CD4-positive, alpha-beta T cell treated with Interleukin-6 at 100 ng/mL for 8 hours (primary cell): ENCODE measurements at places on chromosomes 3 and 15.

GRCh38 chr15:98920091-98920880 is 87.3 kb downstream of the PGPEP1L start:
- no peak for DNase-seq

DNA sequence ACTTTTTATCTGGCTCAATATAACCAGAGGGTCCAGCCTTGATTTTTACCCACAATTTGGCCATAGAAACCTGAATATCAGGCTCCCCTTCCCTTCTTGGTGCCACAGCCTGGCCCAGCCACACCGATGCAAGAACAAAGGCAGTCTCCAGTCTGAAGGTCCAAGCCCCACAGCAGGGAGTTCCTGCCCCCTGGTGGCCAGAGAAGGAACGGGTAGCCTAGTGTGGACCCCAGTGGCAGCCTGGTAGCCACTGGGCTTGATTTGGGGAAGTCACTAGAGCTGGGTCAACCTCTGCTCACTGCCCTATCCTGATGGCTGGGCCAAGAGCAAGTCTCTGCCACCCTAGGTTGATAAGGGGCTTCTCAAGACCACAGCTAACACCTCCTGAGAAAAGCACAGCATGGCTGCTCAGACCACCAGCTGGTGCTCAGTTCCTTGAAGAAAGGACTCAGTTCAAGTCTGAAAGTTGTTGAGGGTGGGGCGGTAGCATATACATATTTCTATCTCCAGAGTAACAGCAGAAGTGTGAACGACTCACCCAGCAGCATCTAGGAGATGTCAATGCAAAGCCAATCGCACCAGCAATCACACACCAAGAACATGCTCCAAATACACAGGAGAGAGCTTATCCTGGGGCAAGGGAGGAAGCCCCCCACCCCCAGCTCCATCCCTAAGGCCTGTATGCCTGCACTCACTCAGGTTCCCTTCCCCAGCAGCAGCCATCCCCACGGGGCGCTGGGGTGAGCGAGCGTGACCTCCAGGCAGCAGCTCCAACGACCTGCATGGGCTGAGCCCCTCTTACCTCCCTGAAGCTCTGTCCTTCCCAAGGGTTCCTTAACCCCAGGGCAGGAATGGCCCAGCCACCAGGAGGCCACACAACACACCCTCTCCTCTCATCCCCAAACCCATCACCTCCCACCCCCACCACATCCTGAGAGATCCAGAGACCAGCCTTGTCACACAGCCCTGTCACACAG is 7.6 kb downstream of the PFKFB4 start:
- DNase-seq = peak; percentile 84

DNA sequence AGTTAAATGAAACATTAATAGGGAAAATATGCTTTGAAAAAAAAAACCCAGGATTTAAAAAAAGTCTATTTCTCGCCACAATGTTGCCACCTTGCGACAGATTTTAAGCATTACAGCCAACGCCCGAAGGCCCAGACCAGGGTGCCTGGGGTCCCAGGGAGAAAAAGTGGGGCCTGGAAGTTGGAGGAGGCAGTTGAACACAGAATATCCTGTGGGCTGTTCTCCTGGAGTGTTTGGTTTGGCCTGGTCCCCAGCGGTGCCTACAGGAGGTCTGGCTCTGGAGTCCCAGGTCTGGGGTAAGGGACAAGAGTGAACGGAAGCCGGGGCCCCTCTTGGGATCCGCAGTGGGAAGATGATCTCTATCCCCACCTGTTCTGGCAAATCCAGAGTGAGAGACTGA is 3.4 kb downstream of the RNU6-1 start:
- peak; percentile 42 for DNase-seq

- DNase-seq = no peak
Observed at GRCh38 chr3:101216710-101217465, 103.5 kb downstream of the IMPG2 start.

DNA sequence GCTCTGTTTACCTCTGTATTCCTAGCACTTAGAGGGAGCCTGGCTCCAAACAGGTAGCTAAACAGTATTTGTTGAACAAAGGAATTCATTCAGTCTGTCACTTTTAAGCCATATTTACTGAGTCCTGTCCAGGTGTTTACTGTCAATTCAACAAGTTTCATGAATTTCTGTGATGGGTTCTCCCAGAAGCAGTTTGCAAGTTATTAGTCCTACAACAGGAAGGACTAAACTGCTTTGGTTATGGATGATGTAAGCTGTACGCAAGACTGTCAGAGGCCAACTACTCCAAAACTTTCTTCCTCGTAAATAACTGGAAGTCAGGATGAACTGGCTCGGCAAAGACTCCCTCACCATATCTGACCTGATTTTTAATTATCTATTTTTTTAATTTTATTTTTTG is 25.1 kb downstream of the STIMATE start:
- no peak for DNase-seq

DNA sequence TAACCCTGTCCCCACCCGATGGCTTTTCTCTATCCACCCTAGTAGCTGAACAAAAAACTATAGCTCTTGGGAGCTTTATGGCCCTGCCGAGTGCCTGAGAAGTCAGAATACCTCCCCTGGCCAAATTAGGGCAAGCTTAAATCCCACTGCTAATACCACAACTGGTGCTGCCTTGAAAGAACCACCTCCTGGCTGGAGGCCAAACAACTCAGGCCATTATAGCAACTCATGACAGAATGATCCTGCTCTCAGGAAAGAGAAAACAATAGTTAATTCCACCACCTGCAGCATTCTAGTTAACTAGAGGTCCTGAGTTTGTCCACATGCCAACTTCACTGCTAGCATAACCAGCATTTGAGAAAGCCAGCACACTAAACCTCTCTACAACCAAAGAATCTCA is 123.2 kb downstream of the RTP4 start:
- no peak for DNase-seq

GRCh38 chr3:20186600-20187004 is 596 bp upstream of the SGO1 start:
- no peak for DNase-seq

GRCh38 chr3:197430934-197431333 is 124.8 kb downstream of the BDH1 start:
- DNase-seq = no peak

DNA sequence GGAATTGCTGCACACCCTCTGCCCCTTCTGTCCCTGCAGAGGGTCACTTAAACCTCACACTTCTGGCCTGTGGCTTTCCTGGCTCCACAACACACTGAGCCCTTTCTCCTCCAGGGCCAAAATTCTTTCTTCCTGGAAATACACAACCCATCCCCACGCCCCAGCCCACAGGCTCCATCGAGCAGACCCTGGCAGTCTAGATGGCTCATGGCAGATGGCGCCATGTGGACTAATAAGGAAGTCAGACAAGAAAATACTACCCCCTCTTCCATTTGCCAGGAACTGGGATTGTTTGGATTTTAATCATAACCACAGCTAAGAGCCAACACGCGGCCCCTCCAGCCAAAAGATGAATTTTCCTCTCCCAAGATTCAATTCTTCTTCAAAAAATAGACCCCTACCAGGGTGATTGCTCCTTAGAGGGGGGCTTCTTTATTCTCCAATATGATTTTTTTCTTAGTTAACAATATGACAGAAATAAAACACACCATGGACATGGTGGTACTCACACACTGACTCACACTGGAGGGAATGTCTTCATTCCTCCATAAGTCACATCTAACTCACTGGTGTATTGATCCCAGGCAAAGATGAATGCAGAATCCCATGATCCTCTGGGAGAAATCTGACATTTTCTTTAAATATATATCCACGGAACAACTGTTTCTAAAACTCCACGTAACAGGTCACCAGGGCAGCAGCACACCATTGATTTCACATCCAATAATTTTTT is 111.5 kb downstream of the NTRK3 start:
- DNase-seq = no peak

DNA sequence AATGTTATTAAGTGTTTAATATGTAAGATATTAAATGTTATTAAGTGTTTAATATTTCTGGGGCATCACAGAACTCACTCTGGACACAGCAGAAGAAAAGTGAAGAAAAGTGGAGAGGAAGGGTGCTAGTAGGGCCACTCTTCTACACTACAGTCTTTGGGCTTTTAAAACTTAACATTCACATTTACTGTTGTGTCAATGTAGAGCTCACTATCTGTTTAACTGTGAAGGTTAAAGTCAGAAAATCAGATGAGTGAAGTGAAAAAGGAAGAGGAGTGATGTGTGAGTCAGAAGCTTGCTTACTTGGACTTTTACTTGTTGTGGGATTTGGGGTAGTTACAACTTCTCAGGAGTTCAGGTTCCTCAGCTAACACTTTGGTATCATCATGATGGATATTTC is 145.3 kb upstream of the DNAJC19 start:
- DNase-seq = no peak

DNA sequence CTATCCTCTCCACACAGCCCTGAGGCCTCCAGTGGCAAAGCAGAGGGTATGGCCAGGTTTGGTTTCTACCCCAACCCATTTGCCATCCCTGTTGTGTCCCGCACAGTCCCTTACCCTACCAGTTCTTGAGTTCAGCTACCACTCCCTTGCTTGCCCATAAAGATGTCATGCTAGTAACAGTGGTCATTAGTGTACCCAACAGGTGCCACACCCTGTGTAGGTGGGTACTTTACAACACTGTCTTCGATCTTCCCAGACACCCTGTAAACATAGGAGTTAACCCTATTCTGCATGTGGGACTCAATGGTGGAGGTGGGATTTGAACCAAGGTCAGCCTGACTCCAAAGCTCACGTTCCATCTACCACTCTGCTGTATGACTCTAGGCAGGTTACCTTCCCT is 23.2 kb downstream of the LINGO1 start:
- DNase-seq = no peak

DNA sequence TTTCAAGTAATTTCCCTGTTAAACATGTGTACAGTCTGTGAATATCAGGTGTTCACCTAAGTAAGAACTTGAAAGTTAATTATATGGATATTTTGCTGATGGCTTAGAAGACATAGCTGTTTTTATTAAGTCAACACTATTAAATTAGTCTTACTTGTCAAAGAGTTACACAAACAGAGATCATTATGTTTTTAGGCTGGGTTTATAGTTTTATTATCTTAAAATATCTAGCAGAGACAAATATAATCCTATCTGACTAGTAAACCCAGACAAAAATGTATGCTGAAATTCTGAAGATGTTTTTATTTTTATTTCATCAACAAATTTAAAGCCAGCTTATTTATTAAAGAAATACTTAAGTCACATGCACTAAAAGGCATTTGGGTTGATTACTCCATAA is 51.2 kb upstream of the CCK start:
- no peak for DNase-seq

- DNase-seq = no peak
Observed at GRCh38 chr3:175200391-175201095, 341.4 kb downstream of the NAALADL2 start.

- no peak for DNase-seq
Observed at GRCh38 chr15:87631775-87632174, 624.8 kb downstream of the NTRK3 start.

DNA sequence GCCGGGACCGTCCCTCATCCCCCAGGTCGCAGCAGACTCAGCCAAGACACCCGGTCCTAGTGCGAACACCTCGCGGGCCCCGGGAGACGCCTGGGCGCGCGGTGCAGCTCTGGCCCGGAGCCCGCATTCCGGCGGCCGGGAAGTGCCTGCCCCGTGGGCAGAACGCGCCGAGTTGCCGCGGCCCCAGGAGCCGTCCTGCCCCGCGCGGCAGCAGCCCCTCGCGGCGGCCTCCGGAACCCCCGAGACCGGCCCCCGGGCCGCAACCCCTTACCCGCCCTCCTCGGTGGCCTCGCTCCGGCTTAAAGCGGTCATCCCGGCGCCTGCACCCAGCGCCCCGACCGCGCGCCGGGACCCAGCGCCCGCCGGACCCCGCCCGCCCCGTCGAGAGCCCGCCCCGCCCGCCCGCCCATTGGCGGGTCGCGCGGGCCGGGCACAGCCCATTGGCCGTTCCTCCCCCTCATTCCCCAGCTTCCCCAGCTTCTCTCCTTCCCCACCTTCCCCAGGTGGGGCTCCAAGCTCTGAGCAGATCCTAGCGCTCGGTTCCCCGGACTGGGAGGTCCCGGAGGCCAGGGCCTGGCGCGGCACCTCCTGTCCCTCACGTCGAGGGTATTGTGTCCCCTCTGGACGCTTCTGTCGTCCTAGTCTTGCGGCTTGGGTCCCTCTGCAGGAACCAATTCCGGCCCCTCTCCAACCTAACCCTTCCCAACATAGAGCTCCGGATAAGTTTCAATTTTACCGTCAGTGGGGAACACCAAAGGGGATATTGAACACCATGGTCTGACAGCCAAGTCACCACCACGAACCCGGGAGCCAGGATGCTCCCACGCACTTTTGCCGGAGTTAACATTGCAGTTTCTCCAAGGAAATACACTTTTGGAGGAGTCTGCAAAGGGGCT is at the start of gene GRAMD2A:
GRAMD2A (minus strand) TSS at position 328 of the 896 bp plus-strand sequence.
- no peak for DNase-seq
